Cerebellar nuclear complex (tissue), 1 donor: ENCODE measurements at places on chromosomes 6 and 20.

DNA sequence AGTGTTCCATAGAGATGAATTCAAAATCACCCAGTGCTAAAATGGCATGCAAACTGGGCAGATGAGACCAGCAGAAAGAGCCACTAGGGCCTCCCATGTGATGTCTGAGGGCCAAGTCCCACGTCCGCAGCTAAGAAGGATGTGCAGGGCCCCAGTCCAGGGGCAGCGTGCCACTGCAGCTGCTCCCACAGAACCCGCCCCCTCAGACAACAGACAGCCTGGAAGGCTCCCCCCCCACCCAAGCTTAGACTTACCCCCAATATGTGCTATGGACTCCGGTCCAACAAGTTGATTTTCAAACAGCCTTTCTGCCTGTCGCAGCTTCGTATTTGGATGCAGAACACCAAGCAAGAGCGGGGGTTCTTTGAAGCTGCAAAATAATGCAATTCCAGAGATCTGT, 14.0 kb downstream of the APMAP start:
- no peak for DNase-seq

GRCh38 chr20:3163099-3164042, 3.7 kb upstream of the FASTKD5 start:
- DNase-seq: peak; percentile 97

- DNase-seq: no peak
Measured at GRCh38 chr6:143556529-143556928, 45.0 kb upstream of the FUCA2 start.

DNA sequence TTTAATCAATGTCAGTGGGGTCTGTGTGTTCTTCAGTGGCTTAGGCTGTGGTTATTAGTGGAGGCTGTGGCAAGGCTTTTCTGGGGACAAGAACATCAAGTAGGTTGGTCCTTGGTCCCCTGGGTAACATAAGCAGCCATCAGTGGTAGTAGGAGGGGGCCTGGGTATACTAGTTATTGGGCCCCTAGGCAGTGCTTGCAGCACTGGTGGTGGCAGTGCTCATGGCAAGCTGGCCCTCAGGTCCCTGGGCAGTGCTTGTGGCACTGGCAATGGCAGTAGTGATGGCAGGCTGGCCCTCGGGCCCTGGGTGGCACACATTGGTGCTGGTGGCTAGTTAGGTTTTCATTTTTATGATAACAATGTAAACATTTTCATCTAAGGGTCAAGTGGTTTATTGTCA, 32.5 kb upstream of the MAS1 start:
- no peak for DNase-seq

DNA sequence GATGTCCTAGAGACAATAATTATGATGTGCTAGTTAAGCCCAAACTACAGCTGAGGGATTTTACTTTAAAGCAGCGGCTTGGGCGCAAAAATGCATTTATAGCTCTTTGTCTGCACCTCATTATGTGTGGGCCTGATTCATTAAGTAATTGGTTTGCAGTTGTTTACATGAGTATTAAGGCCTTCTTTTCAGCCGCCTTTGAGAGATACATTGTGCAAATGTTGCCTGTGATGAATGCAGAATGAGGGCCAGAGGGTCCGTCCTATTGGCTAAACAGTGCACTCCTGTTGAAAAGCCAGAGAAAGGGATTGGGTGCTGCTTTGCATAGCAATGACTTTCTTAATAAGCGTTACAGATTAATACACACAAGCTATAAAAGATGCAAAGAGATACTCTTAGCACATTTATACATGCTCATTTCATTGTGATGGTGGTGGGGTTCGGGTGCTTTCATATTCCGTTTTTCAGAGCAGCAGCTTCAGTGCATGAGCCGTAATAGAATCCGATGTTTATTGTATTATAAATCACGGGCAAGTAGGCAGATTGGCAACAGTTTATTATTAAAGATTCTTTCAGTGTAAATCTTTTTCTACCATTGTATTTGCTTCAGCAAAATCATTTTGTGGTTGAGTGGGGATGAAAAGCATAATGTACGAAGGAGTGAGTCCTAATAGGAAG, 68.2 kb upstream of the XRN2 start:
- DNase-seq: no peak
